Tracheal epithelial cell (primary cell): ENCODE measurements at places on chromosomes 12 and 14. TPM values are rescaled to one million over a fixed set of nuclear protein-coding genes. Genes with fewer than 3 reads are reported as not detected.

The TEAD4 gene
- 2.8 and 5.1 TPM in 2 replicates for total RNA-seq

The ABCC9 gene
- 0.24 and 0.64 TPM in 2 replicates for total RNA-seq

The SYNDIG1L gene
- under 0.01 TPM in 1 of 2 replicates, not detected in the other for total RNA-seq

The CLEC14A gene
- 0.21 and 0.24 TPM in 2 replicates for total RNA-seq

The ANKRD33 gene
- total RNA-seq = not detected in 2 replicates

The TPH2 gene
- not detected in 2 replicates for total RNA-seq
